CD8-positive, alpha-beta memory T cell (primary cell): ENCODE measurements at places on chromosomes 5 and 9. TPM values are rescaled to one million over a fixed set of nuclear protein-coding genes. Genes with fewer than 3 reads are reported as not detected.
A peak's percentile ranks its signal among the peaks of the same experiment; 100 is the strongest.

GRCh38 chr9:680106-680505 is 161.4 kb upstream of the DMRT1 start:
- DNase-seq, result no peak

- DNase-seq, result no peak
These were observed 6.8 kb upstream of the IFNA5 start for GRCh38 chr9:21311889-21312288.

DNA sequence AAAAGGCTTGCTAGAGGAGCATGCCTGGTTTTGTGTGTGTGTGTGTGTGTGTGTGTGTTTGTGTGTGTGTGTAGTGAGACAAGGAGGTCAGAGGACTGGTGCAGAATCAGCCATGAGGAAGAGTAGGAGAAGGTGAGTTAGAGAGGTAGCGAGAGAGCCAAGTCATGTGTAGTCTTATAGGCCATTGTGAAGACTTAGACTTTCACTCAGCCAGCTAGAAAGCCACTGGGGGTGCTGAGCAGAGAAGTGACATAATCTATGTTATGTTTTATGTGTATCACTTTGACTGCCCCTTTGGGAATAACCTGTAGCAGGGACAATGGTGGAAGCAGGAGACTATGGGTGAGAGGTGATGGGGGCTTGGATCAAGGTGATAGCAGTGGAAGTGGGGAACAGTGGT is 180.5 kb upstream of the CLINT1 start:
- DNase-seq, result no peak

DNA sequence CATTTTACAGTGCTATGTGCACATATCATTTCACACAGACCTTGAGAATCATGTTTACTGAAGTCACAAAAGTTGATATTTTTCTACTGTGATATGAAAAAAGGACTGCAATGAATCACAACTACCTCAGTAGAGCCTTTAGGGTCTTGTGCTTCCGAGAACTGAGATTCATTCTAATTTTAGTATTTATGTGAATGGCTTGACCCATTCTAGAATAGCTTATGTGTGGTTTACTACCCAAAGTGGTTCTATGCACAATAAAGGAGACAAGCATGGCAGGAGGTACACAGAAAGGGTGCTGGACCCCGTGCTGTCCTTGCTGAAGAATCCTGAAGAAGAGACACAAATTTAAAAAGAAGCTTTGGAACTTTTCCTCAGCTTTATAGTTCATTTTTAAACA is 28.2 kb downstream of the MEF2C start:
- no peak for DNase-seq

GRCh38 chr5:179168664-179169063 is 108.5 kb downstream of the ZNF354C start:
- no peak for DNase-seq

GRCh38 chr5:113546703-113547183 is 33.2 kb downstream of the YTHDC2 start:
- DNase-seq, result no peak

DNA sequence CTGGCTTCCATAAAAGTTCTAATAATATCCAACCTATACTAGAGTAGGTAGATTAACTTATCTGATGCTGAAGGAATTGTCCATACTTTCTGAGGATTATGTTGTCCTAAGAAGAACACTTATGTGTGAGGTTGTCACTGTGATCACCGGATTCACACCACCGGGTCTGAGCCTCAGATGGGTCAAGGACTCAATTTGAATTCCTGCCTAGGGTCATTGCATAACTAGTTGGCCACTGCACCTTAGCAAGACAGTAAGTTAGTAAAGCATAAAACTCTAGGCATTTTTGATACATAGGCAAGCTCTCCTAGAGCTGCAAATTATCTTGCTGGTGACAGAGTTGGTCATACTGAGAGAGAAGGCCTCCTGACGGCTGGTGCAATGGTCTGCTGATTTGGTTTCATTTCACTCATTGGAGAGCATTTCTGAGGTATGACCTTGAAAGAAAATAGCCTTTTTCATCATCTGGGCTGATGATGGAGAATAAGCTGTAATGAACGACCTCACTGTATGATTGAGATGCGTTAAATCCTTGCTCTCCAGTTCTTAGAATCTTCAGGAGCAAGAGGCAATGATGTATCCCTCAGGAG is 72.0 kb upstream of the CKMT2 start:
- no peak for DNase-seq

DNA sequence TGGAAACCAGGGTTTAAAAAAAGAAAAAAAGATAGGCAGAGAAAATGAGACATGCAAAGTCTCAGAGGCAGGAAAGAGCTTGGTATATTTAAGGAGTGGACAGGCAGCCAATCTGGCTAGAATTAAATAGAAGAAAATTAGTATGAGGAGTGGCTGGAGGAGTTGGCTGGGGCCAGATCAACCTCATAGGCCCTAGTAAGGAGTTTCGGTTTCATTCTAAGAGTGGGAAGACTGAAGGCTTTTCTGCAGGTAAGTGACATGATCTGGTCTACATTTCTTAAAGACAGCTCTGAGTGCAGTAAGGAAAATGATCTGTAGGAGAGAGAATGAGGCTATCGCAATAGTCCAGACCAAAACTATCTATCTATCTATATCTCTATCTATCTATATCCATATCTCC is 27.5 kb downstream of the ADRB2 start:
- no peak for DNase-seq

GRCh38 chr9:133485531-133486260 is 6.8 kb upstream of the SLC2A6 start:
- no peak for DNase-seq

GRCh38 chr9:133384736-133385321 is 8.7 kb downstream of the STKLD1 start:
- DNase-seq, result no peak

GRCh38 chr9:80066931-80067330 is 495.2 kb downstream of the TLE4 start:
- no peak for DNase-seq

DNA sequence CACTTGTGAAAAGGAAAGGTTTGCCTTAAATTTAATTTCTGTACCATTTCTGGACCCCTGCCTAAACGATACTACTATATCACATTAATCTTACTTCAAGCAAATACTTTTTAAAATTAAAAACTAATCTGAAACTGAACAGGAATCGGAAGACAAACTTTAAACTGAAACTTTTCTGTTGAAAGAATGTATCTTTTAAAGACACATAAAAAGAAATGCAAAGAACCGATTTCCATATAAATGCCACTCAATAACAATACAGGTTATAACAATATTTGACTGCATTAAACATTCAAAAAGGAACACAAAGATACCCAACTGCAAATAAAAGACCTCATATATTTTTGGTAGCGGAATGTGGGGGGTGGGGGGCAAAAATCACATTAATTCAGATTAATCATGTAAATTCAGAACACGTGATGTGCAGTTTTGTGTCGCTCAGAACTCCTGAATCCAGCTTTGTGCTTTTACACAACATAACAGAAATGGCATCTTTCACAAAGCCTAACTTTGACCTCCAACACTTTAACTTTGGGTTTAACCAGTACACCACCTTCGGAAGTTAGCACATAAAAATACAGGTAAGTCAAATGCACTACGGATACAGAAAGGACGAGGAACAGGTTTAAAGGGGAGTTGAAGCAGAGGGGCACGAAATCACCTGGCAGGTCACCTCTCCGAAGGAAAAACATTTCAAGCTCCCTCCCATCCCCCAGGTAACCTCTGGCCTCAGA is 925 bp downstream of the LIFR start:
- DNase-seq, result no peak

DNA sequence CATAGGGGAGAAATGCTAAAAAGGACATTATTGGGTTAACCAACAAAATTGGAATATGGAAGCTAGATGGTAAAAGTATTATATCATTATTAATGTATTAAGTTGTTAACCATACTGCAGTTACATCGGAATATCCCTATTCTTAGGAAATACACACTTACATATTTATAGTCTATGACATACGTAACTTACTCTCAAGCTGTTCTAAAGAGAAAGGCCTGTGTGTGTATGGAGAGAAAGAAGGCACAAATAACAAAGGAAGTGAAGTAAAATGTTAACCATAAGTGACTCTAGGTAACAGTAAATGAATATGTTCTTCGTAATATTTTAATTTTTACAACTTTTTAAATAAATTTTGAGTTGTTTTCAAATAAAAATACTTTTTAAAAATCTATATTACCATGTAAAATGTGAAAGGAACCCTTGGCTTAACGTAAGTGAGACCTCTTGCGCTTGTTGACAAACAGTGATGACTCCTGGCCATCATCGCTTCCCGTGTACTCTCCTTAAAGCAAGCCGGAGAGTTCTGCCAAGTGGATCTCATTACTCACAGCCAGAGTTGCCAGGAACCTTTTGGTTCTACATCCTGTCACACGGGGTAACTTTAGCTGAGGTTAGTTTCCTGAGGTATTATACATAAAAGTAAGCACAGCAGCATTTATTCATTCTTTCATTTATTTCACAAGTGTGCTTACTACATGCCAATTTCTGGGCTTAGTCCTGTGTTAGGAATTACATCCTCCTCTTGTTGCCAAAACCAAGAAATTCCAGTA is 165.4 kb downstream of the EPB41L4A start:
- DNase-seq, result no peak

GRCh38 chr5:82320966-82321365 is 42.8 kb upstream of the RPS23 start:
- DNase-seq, result no peak

DNA sequence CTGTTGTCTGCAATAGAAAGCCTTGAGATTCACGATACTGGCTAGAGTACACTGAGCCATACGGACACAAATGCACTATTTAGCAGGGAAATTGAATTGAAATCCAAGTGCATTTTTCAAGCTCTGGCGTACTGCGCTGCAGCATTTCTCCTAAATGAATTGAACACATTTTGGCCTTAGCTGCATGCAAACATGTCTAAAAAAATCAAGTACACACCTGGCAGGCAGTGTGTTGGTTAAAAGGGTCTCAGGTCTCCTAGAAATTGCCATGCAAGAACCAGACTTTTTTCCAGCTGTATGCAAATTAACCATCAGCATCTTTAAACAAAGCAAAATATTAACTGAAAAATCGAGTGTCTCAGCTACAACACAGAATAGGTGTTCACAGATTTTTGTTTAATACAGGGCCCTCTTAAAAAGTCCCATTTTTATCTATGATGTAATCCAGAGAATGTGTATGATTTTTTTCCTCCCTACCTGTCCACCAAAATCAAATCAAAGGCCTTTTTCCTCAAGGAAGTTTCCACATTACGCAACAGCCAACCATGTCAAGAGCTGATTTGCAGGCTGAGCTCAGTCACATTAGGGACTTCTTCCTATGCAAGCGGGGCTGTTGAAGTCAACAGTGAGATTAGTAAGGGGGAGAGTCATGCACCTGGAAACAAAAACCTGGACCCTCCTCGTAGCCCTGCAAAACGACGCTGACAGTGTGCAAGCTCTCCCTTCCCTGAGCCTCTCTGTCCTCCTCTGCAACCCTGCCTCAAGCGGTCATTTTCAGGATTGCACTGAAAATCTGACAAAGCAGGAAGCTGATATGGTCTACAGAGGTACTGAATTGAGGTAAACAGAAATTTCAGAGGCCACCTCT is 14.1 kb upstream of the SFXN1 start:
- DNase-seq, result peak; percentile 16

GRCh38 chr5:179762079-179762780 is 29.6 kb downstream of the MAML1 start:
- DNase-seq, result peak; percentile 24

DNA sequence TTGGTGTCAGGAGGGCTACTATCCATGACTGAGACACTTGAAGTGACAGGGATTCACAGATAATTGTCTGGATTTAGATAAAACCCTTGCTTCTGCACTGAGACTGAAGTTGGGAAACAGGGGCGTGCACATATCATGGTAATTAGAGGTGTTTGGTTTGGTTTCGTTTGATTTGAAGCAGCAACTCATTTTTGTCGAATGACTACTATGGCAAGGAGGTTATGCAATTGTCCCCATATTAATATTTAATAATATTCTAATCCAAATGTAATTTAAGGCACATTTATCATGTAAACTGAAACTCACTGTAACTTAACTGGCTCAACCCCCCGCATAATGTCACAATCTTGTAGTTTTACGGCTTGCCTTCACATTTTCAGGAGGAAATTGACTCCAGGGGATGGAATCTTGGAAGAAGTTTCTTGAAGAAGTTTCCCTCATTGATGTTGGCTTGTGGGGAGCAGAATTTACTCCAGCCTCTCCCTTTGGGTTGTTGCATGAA is 12.5 kb downstream of the ZNF366 start:
- no peak for DNase-seq

DNA sequence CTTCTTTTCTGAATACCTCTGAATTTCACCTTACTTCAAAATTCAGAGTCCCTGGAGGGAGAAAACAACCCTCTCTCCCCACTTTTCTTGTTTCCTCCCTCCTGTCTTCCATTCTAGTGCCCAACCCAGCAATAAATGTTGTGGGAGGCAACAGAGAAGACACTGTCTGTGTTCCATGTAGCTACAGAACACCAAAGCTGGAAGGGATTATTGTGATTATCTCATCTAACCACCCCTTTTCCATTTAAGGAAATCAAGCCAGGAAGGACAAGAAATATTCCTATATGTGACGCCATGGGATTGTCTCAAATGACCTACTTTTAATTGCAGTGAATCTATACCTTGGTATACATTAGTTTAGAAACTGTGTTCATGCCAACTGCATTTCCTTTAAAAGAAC is 476.6 kb upstream of the TNC start:
- DNase-seq, result no peak

DNA sequence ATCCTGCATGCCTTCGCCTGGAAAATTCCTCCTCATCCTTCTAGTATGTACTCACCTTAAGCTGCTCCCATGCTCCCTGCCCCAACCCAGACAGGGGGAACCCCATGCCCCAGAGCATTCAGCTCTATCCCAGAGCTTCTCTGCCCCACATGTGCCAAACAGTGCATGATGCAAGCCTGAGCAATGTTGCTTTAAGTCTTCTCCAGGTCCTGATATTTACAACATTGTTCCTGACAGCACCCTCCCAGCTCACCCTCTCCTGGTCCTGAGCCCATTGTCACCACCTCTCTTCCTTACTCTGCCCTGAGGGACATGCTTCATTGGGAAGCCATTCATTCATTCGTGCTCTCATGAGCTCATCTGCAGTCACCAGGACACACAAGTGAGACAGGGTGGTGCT is 23.4 kb upstream of the BARX1 start:
- DNase-seq, result no peak

- no peak for DNase-seq
These were observed 113.1 kb downstream of the LIFR start for GRCh38 chr5:38443390-38443789.

Gene PLAC8L1
- total RNA-seq, result 0.96 TPM

Gene IL3
- 69.7 TPM for total RNA-seq

Gene ANKRD55
- not detected for total RNA-seq

Gene NOL6
- 90.8 TPM for total RNA-seq

Gene MAMDC2
- not detected for total RNA-seq

Gene FOXD4L4
- total RNA-seq, result 0.27 TPM

Gene KIF24
- 6.7 TPM for total RNA-seq

Gene DBH
- not detected for total RNA-seq

Gene LAMC3
- total RNA-seq, result 0.07 TPM

Gene LOX
- total RNA-seq, result not detected

Gene PCDHA4
- not detected for total RNA-seq

Gene SOX30
- 0.09 TPM for total RNA-seq

Gene CATSPER3
- 0.29 TPM for total RNA-seq

Gene RNF44
- total RNA-seq, result 54.6 TPM
